Stimulated activated CD4-positive, alpha-beta T cell treated with anti-CD3 and anti-CD28 coated beads, Interleukin-1b, Interleukin-23, amount 100 ng/mL, for 48 hours (primary cell): ENCODE measurements at places on chromosomes 3 and 15.

GRCh38 chr3:167811031-167811430 lies 75.5 kb downstream of the SERPINI1 start:
- no peak for DNase-seq

GRCh38 chr15:85419161-85419560 lies 38.8 kb downstream of the AKAP13 start:
- no peak for DNase-seq

- no peak for DNase-seq
Observed at GRCh38 chr3:183298701-183299153, 45.7 kb downstream of the B3GNT5 start.

DNA sequence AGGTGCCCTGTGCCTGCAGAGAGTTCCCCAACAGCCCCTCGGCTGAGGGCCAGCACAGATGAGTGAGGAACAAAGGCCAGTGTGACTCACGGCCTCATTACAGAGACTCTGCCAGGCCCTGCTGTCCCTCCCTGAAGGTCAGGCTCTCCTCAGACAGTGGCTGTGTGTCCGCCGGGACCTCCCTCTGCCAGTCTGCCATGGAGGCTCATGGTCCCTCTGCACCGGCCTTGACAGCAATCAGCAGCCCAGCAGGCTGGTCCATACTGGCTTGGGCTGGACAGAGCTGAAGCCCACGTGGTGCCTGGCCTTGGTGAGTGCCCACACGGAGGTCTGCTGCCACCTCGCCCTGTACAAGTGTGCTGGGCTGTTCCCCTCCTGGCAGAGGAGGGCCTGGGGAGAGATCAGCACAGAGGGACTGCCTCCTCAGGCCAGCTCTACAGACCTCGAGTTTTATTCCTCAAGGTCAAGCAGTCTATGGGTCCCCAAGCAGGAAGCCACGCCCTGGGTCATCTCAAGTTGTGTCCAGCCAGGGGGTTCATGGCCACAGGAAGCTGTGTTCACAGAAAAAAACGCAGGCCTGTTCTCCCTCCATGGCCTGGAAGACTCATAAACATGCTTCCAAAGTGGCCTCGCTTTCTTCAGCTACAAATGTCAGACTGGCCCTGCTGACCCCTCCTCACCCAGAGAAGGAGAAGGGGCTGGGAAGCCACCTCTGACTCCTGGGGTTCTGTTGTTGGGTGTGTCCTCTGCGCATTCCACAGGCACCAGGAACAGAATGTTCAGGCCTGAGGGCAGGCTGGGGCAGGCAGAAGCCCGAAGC lies 27.0 kb downstream of the SLC41A3 start:
- no peak for DNase-seq

DNA sequence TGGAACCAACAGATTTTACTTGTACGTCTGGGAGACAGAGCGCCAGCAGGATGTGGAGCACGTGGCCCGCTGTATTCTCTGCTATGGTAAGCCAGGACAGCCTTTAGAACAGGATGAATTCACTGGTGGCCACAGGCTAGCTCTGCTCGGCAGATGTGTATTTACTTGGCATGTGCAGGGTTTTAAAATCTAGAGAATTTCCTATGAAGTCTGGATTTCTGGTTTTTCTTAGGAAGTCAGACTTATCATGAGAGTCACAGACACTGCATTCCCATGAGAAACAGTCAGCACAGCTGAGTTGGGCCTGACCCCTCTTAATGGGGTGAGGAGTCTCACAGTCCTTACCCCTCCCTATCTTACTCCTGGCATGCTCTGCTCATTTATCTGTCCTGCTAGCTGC lies 84.6 kb upstream of the COL6A5 start:
- no peak for DNase-seq

- DNase-seq, result peak; percentile 34
Observed at GRCh38 chr3:72004749-72005292, 219.9 kb upstream of the PROK2 start.

DNA sequence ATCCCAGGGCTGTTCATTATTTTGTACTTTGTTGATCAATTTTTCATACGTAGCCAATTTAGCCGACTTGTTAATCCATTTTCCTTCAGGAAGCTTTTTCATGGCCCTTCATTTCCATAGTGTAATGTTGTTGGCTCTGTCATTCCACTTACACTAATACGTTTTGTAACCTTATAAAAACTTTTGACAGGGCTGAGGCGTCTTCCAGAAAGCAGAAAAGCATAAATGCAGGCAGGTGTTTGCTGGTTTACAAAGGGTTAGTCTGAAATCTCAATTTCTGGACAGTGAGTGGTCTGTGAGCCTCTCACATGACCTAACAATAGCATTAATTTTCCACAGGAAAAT lies 444.0 kb downstream of the OTOL1 start:
- DNase-seq, result no peak

- DNase-seq, result no peak
Observed at GRCh38 chr3:20511863-20512505, 326.0 kb upstream of the SGO1 start.

DNA sequence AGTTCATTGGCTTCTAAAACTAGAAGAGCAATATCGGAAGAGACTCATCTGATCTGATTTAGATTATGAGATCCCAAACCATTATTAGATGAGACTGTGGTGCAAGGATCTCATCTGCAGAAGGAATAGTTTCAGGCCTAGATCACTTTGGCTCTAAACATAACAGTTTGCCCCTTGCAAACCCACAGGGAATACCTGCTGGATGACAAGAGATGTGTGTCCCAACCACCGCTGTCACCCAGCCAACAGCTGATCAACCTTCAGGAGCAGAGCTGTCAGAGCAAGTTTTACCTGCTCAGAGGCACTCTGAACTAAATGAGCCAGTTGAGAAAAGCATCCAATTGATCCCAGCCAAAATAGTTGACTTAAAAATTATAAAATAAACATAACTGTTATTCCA lies 64.0 kb upstream of the ST3GAL6 start:
- no peak for DNase-seq

- no peak for DNase-seq
Observed at GRCh38 chr15:69086427-69087204, 72.1 kb downstream of the NOX5 start.

DNA sequence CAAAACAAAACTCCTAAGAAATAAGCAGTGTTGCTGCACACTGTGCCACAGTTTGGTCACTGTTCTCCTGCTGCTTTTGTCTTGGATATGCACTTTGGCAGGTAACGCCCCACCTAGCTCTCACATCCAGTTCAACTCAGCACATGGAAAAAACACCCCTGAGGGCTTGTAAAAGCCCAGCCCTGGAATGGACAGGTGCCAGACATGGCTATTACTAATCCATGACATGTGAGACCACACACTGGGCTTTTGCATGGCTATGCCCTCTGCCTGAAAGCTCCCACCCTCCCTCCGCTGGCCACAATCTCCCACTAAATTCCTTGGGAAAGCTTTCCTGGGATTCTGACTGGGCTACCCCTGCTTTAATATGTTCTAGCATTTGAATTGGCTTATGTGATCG lies 24.7 kb upstream of the ZBED2 start:
- no peak for DNase-seq

- DNase-seq, result no peak
Observed at GRCh38 chr3:151899996-151900395, 26.6 kb downstream of the SUCNR1 start.

- DNase-seq, result no peak
Observed at GRCh38 chr3:36557708-36558421, 177.6 kb downstream of the STAC start.
